SW480 (cell line): ENCODE measurements at places on chromosomes 4 and X.

GRCh38 chr4:139694522-139695107 lies 29.0 kb downstream of the MGST2 start:
- DNase-seq = no peak

DNA sequence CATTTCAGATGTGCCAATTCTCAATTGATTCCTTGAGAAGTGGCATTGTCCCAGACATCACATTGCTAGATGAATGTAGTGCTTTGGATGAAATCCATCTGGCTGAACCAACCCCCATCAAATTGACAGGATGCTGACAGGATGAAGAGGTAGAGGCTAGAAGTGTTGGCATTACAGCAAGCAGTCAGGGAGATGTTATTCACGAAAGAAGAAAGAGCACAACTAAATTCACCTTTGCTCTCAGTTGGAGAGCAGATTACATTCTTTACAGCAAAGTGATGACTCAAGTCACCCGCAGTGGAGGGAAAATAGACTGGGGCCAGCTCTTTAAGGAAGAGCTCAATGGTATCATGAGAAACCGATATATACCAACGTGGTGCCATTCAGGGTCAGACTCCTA lies 259.6 kb downstream of the C4orf33 start:
- no peak for DNase-seq

- no peak for DNase-seq
Measured at GRCh38 chrX:127466211-127466610, 586.0 kb downstream of the ACTRT1 start.

DNA sequence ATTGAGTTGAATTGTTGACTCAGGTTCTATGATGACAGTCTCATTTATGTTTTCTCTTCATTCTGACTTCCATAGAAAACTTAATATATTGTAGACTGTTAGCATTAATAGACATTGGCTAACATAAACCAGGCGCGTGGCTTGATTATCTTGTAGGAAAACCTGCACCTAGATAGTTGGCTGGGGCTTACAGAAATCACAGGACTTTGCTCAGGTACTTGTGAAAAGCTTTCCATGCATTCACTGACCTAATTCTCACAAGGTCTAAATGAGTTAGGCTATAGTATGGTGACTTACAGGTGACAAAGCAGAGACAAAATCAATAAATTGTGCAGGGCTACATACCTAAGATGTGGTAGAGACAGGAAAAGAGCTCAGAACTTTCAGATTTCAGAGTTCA lies 212.8 kb downstream of the GPAT3 start:
- DNase-seq = no peak

DNA sequence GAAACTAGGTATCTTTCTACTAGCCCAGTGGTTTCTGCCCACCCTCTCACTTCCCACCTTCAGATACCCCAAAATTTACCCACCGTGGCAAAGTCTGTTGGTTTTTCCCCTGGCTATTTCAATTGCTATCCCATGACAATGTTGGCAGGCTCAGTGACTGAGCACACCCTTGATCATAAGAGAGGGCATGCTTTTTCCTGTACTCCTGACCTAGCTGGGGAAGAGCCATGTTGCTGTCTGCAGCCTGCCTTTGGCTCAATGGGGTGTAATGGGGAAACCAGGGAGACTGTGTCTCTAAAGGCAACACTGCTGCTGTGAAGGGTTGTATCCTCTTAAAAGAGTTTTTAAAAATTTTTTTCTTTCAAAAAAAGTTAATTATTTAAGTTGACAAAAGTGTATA lies 90.4 kb upstream of the CITED1 start:
- DNase-seq = no peak

- peak; percentile 53 for DNase-seq
Measured at GRCh38 chr4:122639181-122639580, 18.3 kb upstream of the IL21 start.
